ENCODE measurements at places on chromosomes 11 and 22.

DNA sequence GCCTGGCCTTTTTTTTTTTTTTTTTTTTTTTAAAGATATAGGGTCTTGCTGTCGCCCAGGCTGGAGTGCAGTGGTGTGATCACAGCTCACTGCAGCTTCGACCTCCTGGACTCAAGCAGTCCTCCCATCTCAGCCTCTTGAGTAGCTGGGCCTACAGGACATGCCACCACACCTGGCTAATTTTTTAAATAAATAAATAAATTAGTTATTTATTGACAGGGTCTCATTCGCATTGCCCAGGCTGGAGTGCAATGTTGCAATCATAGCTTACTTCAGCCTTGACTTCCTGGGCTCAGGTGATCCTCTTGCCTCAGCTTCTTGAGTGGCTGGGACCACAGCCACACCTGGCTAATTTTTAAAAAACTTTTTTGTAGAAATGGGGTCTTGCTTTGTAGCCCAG, 10.5 kb downstream of the AP2A2 start:
- DNase-seq = no peak

DNA sequence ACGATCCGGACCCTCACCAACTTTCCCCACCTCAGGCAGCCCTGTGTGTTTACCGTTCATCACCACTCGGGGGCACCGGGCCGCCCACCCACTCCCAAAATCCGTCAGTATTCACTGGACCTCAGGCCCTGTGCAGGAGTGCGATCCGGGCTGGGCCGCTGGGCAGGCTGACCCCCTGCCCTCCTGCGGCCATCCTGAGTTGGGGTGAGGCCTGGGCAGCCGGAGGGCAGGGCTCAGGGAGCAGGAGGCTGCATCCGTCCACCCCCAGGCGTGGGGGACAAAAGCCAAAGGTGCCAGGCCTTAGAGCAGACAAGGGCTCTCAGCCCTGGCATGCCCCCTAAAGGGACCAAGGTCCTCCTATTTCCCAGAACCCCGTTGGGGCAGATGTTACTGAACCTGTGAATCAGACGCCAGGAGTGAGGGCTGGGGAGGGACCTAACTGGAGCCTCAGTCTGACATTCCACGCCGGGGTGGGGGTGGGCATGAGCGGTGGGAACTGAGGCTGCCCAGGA, 16.8 kb upstream of the TMEM191C start:
- no peak for DNase-seq

DNA sequence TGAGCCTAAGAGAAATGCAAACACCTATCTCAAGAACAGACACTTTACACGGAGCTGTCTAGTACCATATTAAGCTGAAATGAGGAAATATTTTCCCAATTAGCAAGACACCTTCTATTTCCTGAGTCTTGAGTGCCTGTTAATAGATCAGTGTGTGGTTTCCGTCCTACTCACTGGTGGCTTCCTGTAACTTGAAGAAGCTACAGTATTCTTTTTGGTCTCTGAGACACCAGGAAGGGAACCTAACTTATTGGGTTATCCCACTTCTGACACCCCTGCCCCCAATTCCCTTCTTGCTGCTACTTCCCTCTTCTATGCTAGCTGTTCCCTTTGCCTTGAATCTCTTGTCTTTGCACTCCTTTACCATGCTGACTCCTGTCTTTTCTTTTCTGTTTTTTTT, 92.7 kb downstream of the FDX1 start:
- peak; percentile 9 for DNase-seq

- no peak for DNase-seq
These were observed 81.1 kb upstream of the EIF3D start for GRCh38 chr22:36610056-36610455.

- DNase-seq = peak; percentile 59
These were observed 8.2 kb upstream of the USP2 start for GRCh38 chr11:119389611-119390254.

- DNase-seq = no peak
These were observed 381.8 kb downstream of the TBC1D22A start for GRCh38 chr22:47144076-47144765.

- no peak for DNase-seq
These were observed 22.1 kb downstream of the CD6 start for GRCh38 chr11:60993615-60994014.

DNA sequence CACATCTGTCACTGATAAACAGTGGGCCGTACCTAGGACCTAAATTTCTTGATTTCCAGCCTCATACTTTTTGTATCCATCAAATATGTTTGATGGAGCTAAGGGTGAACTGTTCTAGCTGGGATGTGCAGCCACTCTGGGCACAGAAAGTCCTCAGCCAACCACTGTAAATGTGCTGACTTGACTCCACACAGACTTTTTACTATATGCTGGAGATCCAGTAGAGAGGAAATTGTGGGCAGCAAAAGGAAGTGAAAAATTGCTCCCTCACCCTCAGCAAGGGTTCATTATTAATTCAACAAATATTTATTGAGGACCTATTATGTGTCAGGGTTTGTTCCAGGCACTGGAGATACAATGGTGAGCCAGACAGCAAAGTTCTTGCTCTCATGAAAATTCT, 54.2 kb upstream of the AMPD3 start:
- no peak for DNase-seq

DNA sequence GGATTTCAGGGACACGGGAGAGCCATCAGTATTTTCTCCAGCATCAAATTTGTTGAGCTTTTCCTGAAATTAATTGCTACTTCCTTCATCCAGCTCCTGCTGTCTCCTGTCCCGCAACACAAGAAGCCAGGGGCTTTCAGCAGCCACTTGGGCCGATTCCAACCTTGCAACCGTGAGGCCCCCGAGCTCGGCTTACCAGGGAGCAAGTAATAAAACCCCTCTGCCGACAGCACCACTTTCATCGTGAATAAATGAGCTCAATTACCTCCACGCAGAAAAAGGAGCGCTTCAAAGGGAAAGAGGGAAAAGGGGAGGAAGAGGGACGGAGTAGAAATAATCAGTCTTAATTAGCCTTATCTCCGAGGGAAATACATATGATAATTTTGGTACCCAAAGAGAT, 76.6 kb downstream of the CELSR1 start:
- DNase-seq = no peak

GRCh38 chr11:119108857-119109221, 1.7 kb downstream of the C2CD2L start:
- DNase-seq = no peak

GRCh38 chr11:33830903-33831648, 56.8 kb upstream of the FBXO3 start:
- DNase-seq = no peak

GRCh38 chr22:26095256-26095956, 73.9 kb upstream of the SEZ6L start:
- no peak for DNase-seq

GRCh38 chr22:24580276-24580675, 12.6 kb downstream of the LRRC75B start:
- no peak for DNase-seq

DNA sequence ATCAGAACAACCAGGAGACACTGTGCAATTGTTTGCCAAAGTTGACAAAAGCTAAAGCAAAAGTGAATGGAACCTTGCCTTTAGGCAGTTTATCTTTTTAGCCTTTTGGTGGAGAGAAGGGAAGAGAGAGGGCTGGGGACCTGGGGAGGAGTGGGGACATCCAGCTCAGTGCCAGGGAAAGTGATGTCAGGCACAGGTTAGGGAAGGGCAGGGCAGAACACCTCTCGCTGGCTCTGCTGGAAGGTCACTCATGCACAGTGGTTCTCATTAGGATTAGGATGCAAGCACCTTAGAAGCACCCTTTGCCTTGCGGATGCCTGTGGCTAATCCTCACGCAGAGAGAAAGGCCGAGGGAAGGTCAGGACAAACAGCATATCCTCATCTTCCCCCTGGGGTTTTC, 14.3 kb upstream of the LINC01488 start:
- no peak for DNase-seq

- peak; percentile 46 for DNase-seq
These were observed 56.1 kb downstream of the PRMT3 start for GRCh38 chr11:20443596-20443995.

DNA sequence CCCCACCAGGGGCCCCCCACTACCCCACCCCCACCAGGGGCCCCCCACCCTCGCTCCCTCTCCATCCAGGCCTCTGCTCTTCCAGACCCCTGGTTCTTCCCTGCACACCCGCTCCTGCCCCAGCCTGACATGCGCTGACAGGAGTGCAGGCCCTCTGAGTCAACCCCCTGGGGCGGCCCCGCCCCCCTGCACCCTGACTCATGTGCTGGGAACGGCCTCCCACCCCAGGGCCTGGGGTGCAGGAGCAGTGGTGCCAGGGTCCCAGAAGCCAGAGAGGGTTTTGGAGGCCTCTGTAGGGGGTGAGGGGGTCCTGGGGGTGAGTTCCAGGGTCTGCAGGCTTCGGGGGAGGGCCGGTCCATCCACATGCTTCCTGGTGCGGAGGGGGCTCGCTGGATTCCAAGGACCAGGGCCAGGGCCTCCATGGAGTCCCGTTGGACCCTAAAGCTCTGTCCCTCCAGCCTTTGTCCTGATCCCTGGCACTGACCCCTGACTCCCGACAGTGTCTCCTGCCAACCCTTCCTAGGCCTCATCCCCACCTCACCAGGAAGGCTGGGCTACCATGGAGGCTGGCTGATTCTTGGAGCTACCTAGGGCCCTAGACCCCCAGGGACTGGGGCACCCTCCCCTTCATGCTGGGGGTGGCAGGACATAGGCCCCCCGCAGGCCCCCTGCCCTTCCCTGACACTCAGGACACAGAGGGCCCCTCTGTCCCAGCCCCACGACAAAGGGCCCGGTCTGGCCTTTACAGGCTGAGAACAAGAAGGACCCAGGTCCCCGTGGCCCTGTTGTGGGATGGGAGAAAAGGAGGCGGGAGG, 583 bp upstream of the PKP3 start:
- DNase-seq = no peak

DNA sequence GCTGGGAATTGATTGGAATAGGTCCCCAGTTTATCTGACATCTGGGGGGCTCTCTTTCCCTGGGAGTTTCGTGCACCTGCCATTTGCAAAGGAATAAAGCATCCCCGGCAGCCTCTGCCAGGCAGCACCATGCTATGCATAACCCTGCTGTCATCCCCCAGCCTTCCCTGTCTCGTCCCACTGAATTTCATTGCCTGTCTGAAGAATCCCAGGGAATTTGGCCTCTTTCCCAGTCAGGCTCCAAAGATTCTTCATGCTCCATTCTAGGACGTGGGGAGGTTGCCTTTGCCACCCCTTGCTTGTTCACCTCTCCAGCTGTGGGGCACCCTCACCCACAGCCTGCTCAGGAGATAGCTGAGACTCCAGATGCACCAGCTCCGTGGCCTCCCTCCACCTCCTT, 195.1 kb upstream of the TBCEL start:
- DNase-seq = no peak

- DNase-seq = no peak
These were observed 282.5 kb downstream of the CTTN start for GRCh38 chr11:70680781-70681281.

DNA sequence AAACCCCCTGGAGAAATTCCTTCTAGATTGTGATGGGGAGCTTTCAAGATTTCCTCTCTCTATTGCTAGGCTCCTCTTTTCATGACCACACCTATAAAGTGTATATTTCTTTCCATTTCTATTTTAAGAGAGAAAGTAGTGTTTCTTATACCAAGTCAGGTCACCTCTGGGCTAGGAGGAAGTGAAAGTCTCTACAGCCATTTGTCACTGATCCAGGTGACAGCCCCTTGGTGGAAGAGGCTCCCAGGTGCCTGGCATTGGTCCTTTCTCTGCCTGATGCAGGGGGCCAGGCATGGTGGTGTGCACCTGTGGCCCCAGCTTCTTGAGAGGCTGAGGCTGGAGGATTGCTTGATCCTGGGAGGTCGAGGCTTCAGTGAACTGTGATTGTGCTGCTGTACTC, 64.7 kb downstream of the DHCR7 start:
- no peak for DNase-seq

GRCh38 chr11:29962243-29962642, 54.6 kb downstream of the KCNA4 start:
- DNase-seq = peak; percentile 49

DNA sequence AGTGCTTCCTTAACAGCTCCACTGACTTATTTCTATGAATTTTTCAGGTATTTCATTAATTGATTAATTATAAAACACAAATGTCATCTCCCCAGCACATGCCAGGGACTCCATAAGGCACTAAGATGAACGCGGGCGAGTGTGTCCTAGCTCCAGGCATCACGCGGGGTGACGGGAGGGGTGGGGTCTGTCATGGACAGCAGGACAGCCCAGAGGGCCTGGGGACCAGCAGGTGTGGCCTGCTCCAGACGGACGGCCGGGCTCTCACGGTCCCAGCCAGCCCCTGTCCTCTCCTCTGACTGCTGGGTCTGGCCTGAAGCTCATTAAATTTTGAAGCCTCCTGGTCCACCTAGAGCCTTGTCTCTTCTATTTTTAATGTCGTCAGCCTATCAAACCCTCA, 531.1 kb downstream of the BRD1 start:
- DNase-seq = no peak

DNA sequence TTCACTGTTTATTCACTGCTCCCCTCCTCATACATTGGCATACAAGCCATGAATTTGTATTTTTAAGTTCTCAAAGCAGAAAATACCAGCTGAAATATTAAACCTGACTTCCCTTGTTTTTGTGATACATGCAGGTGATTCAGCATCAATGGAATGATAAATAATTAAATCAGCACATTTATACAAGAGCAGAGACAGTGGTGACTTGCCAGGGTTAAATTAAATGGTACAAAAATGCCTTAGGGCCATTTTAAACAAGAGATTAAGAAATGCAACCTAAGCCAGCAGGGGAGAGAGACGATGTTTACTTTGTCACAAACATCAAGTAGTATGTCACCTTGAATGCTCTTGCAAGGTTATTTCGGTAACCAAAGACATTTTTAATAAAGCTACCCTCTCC, 95.9 kb upstream of the DDI1 start:
- DNase-seq = no peak

GRCh38 chr11:61041755-61042518, 60.4 kb upstream of the CD5 start:
- no peak for DNase-seq

DNA sequence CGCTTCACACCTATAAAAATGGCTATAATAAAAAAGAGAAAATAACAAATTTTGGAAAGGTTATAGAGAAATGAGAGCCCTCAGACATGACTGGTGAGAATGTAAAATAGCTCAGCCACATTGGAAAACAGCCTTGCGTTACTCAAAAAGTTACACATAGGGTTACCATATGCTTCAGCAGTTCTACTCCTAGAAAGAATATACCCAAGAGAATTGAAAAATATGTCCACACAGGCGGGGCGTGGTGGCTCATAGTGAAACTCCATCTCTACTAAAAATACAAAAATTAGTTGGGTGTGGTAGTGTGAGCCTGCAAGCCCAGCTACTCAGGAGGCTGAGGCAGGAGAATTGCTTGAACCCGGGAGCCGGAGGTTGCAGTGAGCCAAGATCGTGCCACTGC, 7.6 kb upstream of the JHY start:
- no peak for DNase-seq
